DMS79 (cell line): ENCODE measurements at places on chromosomes 6 and 20.

- no peak for DNase-seq
Measured at GRCh38 chr6:63565727-63566596, 6.3 kb upstream of the LOC128125822 start.

- DNase-seq: no peak
Measured at GRCh38 chr6:132007474-132008190, 56.5 kb upstream of the CCN2 start.

GRCh38 chr20:41592516-41593216 is 25.5 kb downstream of the CHD6 start:
- no peak for DNase-seq

DNA sequence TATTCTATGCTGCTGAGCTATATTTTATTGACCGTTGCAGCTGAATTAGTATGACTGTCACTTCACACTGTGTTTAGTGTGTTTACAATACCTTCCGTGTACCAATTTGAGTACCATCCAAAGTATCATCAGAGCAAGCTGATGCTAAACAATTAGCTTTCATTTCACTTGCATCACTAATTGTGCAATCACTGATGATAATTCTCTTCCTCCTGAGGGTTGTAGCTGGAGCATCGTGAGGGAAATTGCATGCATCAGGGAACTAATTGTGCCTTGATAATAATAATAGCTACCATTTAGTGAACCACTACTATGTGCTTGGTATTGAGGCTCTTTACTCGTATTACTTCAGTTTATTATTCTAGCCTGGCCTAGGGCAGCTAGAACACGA is 384.8 kb upstream of the SOX4 start:
- DNase-seq: no peak

- no peak for DNase-seq
Measured at GRCh38 chr20:61765871-61766654, 299.6 kb downstream of the TAF4 start.

GRCh38 chr6:116206231-116206903 is 47.5 kb downstream of the TSPYL4 start:
- DNase-seq: no peak

- DNase-seq: no peak
Measured at GRCh38 chr6:1611572-1612298, 2.0 kb downstream of the FOXC1 start.

DNA sequence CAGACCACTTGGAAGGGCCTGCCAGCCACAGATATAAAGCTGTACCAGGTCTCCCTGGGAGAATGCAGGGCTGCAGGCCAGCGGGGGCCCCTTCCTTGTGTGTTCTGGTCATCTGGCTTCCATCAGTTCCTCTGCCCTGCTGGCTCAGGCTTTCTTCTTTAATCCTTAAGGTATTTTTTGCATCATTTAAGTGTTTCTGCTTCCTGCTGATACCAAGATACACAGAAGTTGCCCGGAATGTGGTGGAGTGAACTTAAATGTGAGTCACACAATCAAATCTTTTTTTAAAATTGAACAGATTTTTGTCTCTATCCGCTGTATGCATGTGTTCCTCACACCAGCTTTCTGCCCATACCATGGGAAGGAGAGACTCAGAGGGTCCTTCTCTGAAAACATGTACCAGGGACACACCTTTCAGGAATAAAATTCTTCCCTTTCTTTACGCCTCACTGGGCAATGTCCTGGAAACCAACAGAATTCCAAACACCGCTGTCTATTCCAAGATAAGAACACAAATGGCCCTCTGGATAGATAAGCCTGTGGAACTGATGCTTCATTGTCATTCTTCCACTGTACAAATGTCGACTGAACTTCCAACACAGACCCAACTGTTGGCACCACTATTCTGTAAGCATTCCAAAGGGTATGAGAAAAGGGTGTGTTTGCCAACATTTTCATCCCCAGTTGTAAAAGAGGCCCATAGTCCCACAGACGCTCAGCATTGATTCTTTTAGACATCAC is 206.2 kb upstream of the MYLIP start:
- DNase-seq: no peak
